ENCODE measurements at places on chromosomes 1 and 21.

- DNase-seq, result no peak
- peak overlapping the region; percentile 21 for H3K27ac ChIP-seq
- H3K27me3 ChIP-seq, result no peaks in the 10 kb centered on the region
- no peaks in the 10 kb centered on the region for H3K36me3 ChIP-seq
Measured at GRCh38 chr1:200038325-200038980, 10.9 kb downstream of the NR5A2 start.

DNA sequence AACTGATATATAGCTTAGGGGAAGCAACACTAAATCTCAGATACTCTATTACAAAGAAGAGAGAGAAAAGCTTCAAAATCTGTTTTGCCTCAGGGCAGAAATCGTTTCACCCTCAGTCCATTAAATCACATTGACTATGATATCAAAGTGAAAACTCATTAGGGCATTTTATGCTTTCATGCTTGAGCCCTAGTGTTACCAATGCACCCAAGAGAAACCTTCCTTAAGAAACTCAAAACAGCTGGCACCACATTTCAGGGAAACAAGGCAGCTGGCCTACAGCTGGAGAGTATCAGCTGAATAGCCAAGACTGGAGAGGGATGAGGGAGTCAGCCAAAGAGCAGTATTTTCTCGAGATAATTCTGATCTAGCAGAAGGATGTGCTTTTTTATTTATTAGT is 14.9 kb downstream of the COLGALT2 start:
- no peak for DNase-seq
- no peak overlapping the region for H3K27ac ChIP-seq
- H3K4me1 ChIP-seq, result peaks cover 8% of the 10 kb centered on the region
- no peaks in the 10 kb centered on the region for H3K36me3 ChIP-seq
- H3K4me3 ChIP-seq, result no peak overlapping the region
- H3K27me3 ChIP-seq, result no peaks in the 10 kb centered on the region

DNA sequence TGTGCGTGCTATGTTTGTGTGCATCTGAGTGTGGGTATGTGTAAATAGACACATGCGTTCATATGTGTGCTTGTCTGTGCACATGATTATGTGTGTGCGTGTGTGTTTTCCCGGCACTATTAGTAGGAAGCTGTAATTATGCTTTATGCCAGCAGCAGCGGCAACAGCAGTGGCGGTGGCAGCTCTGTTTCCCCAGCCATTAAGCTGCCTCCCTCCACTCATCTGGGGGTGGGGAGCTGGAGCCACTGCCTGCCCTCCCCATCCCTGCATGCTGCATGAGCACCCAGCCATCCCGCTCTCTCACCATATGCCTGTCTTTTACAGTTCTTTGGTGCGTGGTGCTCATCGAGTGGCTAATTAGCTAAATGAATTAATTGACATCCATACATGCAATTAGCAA is 30.5 kb upstream of the ACOT11 start:
- H3K4me3 ChIP-seq, result no peak overlapping the region
- no peaks in the 10 kb centered on the region for H3K36me3 ChIP-seq
- H3K27ac ChIP-seq, result no peak overlapping the region
- H3K27me3 ChIP-seq, result no peaks in the 10 kb centered on the region
- no peaks in the 10 kb centered on the region for H3K4me1 ChIP-seq

GRCh38 chr1:203625628-203626019 is 1.0 kb upstream of the ATP2B4 start:
- DNase-seq, result peak; percentile 91
- H3K27ac ChIP-seq, result peak overlapping the region; percentile 94
- no peaks in the 10 kb centered on the region for H3K27me3 ChIP-seq
- H3K4me1 ChIP-seq, result peaks cover 49% of the 10 kb centered on the region

GRCh38 chr1:222696741-222697140 is 15.6 kb downstream of the AIDA start:
- H3K4me1 ChIP-seq, result peaks cover 7% of the 10 kb centered on the region
- peaks cover 6% of the 10 kb centered on the region for H3K36me3 ChIP-seq
- no peak for DNase-seq
- no peak overlapping the region for H3K4me3 ChIP-seq
- no peak overlapping the region for H3K27ac ChIP-seq
- H3K27me3 ChIP-seq, result no peaks in the 10 kb centered on the region

DNA sequence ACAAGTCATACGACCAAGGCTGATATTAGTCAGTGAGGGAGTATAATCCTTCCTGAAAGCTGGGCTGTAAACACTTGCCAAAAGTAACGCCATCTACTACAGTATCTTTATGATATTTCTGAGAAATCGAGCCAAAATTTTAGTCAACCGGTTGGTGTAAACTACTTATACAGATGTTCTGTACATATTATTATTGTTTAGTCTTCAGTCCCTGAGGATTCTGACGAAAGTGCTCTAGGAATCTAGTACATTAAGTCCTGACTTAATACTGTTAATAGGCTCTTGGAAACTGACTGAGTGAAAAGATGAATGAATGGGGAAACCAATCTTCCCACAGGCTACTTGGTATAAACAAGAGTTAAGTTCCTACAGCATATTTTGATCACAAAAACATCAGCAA is 274.3 kb downstream of the USP25 start:
- H3K27me3 ChIP-seq, result no peaks in the 10 kb centered on the region
- no peak overlapping the region for H3K27ac ChIP-seq
- H3K4me3 ChIP-seq, result no peak overlapping the region
- H3K4me1 ChIP-seq, result peaks cover 10% of the 10 kb centered on the region

GRCh38 chr21:34559089-34559631 is 47.1 kb upstream of the KCNE1 start:
- H3K4me1 ChIP-seq, result no peaks in the 10 kb centered on the region
- H3K4me3 ChIP-seq, result no peak overlapping the region
- no peak overlapping the region for H3K27ac ChIP-seq
- no peaks in the 10 kb centered on the region for H3K27me3 ChIP-seq
- no peak for DNase-seq

DNA sequence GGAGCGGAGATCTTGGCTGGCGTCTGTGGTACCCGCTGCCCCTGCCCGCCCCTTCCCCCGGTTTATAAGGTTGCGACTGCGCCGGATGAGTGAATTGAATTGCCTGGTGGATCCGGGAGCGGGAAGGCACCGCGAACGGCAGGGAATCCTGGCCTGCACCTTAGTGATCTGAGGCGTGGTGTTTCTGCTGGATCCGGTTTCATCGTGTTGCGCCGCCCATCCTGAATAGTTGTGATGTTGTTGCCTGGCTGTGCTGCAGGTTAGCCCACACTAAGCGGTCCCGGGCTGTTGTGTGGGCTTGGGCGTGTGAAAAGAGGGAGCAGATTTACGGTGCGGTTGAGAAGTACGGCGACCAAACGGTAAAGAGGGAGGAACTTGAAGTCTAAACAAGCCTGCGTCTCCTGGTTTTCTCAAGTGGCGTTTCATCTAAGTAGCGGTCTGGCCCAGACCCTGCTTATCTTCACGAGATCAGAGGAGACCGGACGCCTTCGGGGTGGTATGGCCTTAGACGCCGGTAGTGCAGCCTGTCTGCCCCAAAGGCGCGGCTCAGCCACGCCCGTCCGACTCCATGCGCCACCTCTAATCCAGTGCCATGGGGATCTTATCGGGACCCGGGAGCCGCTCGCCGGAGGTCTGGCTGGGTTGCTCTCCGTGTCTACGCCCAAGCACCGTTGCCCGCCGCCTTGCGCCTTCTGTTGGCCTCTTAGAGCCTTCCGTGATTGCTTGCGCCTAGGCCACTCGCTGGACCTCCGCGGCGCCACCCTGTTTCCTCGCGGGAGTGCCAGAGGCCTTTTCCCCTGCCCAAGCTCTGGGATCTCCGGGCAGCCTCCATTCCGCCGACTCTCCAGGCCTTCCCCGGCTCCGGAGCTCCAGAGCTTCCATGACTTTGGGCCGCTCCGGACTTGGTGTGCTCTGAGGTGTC is 87.5 kb upstream of the RHOU start:
- H3K27ac ChIP-seq, result no peak overlapping the region
- DNase-seq, result no peak
- no peaks in the 10 kb centered on the region for H3K27me3 ChIP-seq
- H3K36me3 ChIP-seq, result no peaks in the 10 kb centered on the region

DNA sequence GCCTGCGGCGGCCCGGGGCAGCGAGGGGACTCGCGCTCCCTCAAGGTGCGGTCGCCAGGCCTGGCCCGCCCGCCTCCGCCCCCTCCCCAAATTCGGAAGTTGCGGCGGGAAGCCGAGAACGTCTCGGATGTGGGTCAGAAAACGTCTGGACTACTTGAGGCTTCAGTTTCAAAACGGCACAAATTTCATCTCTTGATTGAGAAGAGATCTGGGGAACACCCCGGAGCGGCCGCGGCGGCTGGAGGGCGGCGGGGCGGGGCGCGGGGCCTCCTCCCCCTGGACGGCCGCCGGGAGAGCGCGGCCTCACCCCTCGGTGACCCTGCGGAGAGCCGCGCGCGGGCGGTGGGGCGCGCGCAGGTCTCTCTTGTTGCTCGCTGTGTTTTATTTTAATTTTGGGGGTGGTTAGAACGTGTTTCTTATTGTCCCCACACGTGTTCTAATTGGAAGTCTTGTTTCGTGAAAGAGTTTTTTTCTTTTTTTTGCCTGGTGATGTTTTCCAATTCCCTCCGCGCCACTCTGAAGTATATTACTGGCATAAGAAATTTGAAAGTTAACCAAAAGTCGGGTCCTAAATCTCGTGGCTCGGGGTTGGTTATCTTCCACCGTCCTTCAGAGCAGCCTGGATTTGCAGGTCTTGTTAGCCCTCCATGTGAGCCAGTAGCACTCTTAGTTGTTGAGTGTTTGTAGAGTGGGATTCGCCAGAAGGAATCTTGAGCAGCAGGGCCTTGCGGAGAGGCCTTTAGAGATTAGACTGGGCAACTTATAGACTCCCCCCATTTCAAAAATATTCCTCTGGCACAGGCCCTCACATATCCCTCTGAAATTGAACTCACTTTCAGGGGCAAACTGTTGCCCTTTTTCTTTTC is 749 bp downstream of the PCBP3 start:
- DNase-seq, result no peak
- H3K4me1 ChIP-seq, result peaks cover 8% of the 10 kb centered on the region
- H3K27ac ChIP-seq, result no peak overlapping the region

DNA sequence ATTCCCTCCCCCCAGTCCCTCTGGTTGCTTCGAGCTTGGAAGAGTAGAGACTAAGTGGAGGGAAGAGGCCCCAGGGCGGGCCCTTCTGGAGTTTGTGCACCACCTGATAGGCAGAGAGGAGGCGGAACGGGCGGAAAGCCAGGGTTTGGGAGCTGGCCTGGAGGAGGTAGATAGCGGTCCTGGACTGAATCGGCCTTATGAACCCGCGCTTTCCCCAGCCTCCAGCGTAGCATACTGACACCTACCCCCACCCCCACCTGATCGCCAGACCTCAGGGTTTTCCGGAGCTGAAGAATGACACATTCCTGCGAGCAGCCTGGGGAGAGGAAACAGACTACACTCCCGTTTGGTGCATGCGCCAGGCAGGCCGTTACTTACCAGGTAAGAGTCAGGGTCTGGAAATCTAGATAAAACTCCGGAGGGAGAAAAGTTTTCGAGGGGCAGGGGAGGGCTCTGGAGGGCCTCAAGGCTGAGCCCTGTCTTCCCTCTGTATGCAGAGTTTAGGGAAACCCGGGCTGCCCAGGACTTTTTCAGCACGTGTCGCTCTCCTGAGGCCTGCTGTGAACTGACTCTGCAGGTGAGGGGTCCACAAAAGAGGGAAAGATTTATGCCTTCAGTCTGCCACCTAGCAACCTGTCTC is 705 bp downstream of the UROD start:
- peak overlapping the region; percentile 99 for H3K4me3 ChIP-seq
- H3K4me1 ChIP-seq, result peaks cover 46% of the 10 kb centered on the region
- no peaks in the 10 kb centered on the region for H3K36me3 ChIP-seq
- H3K27ac ChIP-seq, result peak overlapping the region; percentile 73
- no peaks in the 10 kb centered on the region for H3K27me3 ChIP-seq

DNA sequence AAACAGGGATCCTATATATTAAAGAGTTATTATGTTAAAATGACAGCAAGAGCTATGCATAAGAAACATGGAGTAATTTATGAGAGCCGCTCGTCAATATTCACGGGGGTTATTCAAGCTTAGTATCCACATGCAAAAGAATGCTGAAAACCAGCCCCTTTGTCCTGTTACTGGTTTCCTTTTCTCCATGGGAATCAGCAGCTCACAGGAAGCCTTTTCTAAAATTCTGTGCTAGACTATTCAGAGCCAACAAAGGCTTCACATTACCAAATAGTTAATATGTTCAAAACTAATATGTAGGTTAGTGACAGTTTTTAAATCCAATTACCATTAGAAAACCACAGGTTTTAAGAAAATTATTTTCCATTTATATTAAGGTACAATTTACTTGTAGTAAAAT is 225.6 kb upstream of the MAP1LC3C start:
- no peak overlapping the region for H3K4me3 ChIP-seq
- no peaks in the 10 kb centered on the region for H3K36me3 ChIP-seq
- no peak overlapping the region for H3K27ac ChIP-seq

GRCh38 chr1:10639775-10640578 is 156.5 kb downstream of the CASZ1 start:
- H3K36me3 ChIP-seq, result peaks cover 9% of the 10 kb centered on the region
- no peak for DNase-seq

GRCh38 chr1:9665193-9665592 is 13.7 kb downstream of the PIK3CD start:
- no peaks in the 10 kb centered on the region for H3K27me3 ChIP-seq
- H3K4me1 ChIP-seq, result no peaks in the 10 kb centered on the region
- no peak overlapping the region for H3K27ac ChIP-seq

GRCh38 chr1:154994269-154994587 is 842 bp downstream of the LENEP start:
- peaks cover 13% of the 10 kb centered on the region for H3K36me3 ChIP-seq
- H3K27ac ChIP-seq, result no peak overlapping the region
- no peak for DNase-seq
- no peak overlapping the region for H3K4me3 ChIP-seq
- peaks cover 19% of the 10 kb centered on the region for H3K4me1 ChIP-seq
- no peaks in the 10 kb centered on the region for H3K27me3 ChIP-seq

DNA sequence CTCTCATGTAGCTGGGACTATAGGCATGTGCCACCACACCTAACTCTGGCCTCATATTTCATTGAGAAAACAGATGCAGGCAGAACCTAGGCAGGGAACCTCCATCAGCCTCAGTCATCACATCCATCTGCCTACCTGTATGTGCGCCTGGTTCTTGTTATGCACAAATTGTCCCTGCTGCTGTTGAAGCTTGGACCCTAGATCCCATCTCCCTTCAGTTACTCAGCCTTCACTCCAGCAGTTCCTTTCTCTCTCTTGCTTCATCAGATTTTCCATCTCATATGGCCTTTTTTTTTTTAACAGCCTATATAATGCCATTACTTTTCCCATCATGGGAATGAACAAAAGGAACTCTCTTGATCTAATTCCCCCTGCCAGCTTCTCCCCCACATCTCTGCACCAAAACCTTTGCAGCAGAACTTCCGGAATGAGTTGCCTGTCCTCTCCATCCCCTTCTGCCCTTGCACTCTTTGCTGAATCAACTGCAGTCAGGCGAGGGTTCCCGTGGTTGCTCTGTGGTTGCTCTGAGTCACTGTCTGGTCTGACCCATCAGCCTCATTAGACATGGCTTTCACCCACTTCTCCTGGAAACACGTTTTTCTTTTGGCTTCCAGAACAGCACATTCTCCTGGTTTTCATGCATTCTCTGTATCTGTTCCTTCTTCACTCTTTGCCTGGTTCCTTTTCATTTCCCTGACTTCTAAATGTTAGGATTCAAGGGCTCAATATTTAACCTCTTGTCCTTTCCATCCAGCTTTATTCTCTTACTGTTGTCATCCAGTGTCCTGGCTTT is 41.5 kb downstream of the UBE4B start:
- H3K36me3 ChIP-seq, result no peaks in the 10 kb centered on the region
- no peak overlapping the region for H3K4me3 ChIP-seq
- H3K27ac ChIP-seq, result peak overlapping the region; percentile 36
- no peaks in the 10 kb centered on the region for H3K27me3 ChIP-seq

Data from vagina (tissue), 2 donors.